ENCODE measurements at places on chromosomes 11 and 22.
A peak's percentile ranks its signal among the peaks of the same experiment; 100 is the strongest.

- no peak for DNase-seq
Observed at GRCh38 chr11:100632941-100633452, 54.1 kb upstream of the ARHGAP42 start.

DNA sequence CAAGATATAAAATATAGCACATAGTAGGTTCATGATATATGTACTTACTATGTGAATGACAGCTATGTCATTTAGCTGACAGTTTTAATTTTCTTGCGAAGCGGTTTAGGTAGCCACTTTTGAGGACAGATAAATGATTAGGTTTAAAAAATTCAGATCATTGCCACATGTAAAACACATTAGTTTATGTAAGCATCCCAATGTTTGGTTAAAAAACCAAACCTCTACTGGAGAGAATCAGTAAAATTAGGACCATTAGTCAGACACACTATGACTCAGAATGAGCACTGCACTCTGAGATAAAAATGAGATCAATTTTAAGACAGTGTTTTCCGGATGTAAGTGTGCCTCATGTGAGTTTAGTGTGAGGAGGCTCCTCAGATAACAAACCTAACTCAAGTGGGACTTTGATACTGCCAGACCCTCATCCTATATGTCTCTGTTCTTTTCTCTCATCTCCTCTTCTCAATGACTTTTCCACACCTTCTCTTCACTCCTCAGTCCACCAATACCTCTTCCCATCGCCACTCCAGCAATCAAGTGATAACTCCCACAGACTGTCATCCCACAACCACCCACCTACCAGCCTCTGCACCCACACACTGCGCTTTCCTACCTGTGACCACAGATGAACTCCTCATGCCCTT lies 6.8 kb upstream of the OR2AT4 start:
- no peak for DNase-seq

DNA sequence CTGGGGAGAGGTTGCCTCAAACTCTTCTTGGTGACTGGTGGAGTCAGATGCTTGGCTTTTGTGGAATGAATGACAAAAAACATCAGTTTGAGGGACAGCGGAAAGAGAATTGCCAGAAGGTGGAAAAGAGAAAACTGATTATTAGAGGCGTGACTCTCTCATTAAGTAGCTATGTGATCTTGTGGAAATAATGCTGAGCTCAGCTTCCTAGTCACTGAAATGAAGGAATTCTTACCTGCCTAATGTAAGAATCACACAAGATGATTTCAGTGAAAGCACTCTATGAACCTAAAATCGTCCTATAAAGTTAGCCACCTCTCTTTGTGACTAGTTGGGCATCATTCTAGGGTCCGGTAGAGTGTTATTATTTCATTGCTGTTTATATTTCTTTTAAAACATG lies 498.8 kb downstream of the TMEM135 start:
- DNase-seq = no peak

DNA sequence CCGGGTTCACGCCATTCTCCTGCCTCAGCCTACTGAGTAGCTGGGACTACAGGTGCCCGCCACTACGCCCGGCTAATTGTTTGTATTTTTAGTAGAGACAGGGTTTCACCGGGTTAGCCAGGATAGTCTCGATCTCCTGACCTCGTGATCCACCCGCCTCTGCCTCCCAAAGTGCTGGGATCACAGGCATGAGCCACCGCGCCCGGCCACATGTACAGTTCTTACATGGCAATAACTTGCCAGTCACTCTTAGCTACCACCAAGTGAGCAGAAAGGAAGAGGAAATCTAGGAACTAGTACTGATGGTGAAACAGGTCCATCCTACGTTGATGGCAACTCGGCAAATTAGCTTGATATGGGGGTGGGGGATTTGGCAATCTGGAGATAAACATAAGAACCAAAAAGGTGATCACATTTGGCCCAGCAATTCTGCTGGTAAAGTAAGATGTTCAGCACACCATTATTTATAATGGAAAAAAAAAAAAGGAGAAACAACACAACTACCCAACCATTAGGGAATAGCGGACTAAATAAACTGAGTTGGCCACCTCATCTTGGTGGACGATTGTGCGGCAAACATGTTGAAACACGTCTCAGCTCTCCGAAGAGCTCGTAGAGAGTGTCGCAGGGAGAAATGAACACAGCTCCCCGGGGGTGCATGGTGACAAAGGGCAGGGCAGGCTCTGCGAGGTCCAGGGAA lies 5.3 kb downstream of the NLRP6 start:
- peak; percentile 32 for DNase-seq

GRCh38 chr11:2588809-2589537 lies 110.8 kb downstream of the KCNQ1OT1 start:
- no peak for DNase-seq

- no peak for DNase-seq
Observed at GRCh38 chr11:61011950-61012736, 40.7 kb downstream of the CD6 start.

GRCh38 chr11:19725379-19726079 lies 12.9 kb downstream of the NAV2 start:
- no peak for DNase-seq

GRCh38 chr11:116176484-116177005 lies 596.2 kb downstream of the BUD13 start:
- DNase-seq = no peak

- no peak for DNase-seq
Observed at GRCh38 chr11:35927104-35927503, 16.8 kb upstream of the LDLRAD3 start.

- DNase-seq = no peak
Observed at GRCh38 chr11:103936059-103936458, 100.4 kb upstream of the DDI1 start.

DNA sequence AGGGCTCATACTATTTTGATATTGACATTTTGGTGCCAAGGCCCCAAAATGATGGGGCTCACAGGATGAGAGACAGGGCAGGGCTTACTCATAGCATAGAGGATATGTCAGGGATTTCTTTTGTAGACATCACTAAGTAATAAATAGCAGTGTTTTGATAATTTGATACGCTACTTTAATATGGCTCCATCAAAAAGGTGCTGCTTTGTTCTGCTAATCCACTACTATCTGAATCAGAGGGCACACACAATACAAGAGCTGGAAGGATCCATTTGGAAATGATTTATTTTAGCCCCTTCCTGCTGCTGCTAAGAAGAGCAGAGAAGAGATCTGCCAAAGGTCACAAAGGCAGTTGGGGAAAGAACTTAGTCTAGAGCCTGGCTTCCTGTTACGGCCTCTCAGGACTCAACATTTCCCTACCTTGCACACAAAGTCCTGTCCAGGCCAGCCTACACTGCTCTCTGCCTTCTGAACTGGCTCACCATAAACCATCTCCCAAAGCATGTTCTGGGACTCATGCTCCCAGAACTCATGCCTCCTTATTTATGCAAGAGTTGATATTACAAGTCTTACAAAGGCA lies 261.3 kb upstream of the ARHGAP20 start:
- DNase-seq = no peak

DNA sequence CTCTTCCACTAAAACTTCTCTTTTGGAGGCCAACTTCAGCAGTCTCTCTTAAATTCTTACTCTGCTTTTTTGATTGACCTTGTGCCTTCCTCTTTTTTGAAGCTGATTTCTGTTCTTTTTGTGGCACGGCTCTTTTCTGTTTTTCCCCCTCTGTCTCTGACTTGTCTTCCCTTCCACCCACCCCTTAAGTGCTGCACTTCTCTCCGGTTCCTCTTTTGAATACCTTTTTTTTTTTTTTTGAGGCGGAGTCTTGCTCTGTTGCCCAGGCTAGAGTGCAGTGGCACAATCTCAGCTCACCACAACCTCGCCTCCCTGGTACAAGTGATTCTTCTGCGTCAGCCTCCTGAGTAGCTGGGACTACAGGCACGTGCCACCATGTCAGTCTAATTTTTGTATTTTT lies 211.9 kb downstream of the BLID start:
- no peak for DNase-seq

DNA sequence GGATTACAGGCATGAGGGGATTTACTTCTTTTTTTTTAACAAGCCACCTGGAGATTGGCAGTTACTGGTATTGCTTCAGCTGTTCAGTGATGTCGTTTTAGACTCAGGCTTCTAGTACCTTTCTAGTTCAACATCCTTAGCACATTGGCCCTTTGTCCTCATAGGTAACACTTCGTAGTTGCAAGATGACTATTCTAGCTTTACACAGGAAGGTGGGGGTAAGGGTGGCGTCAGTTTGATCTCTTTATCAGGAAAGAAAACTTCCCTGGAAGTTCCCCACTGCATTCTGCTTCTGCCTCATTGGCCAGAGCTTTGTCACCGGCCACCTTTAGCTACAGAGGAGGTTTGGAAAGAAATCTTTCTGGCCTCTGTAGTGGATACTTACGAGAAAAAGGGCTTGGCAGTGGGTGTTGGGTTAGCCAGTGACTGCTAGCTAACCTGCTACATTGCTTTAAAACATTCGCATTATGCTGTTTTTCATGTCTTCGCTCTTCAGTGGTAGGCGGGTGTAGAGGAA lies 40.7 kb downstream of the SFI1 start:
- DNase-seq = no peak
